Panc1 (cell line): ENCODE measurements at places on chromosomes 5 and 9. TPM values are rescaled to one million over a fixed set of nuclear protein-coding genes. Genes with fewer than 3 reads are reported as not detected.

- DNase-seq, result no peak
Measured at GRCh38 chr5:56088967-56089829, 94.4 kb upstream of the IL6ST start.

- no peak for DNase-seq
Measured at GRCh38 chr5:10601246-10602030, 37.6 kb downstream of the ANKRD33B start.

Gene IFNA2
- not detected for total RNA-seq

DNA sequence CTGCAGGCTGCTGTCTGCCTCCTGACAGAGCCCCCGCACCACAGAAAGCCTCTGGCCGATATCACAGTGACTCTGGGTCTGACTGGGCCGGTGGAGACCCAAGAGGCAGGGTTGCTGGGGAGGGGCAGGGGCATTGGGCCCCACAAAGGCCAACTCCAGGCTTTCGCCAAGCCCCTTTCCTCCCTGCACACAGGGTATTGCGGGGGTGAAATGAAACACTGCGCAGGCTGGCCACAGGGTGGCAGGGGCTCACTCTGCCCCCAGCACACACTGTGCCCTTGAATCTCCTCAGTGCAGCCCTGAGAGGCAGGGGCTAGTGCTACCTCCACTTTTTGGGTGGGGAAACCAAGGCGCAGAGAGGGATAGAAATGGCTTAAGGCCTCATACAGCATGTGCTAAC is 44.6 kb downstream of the BARX1 start:
- no peak for DNase-seq

GRCh38 chr9:135100241-135100681 is 12.8 kb downstream of the OLFM1 start:
- no peak for DNase-seq

Gene LMX1B
- total RNA-seq, result 2.6 TPM

GRCh38 chr5:137264573-137264972 is 234.6 kb downstream of the SPOCK1 start:
- DNase-seq, result no peak
